NCI-H226 (cell line): ENCODE measurements at places on chromosomes 1 and 21.

- no peak for DNase-seq
These were observed 181.1 kb downstream of the IGSF21 start for GRCh38 chr1:18288722-18289121.

GRCh38 chr1:39089931-39090521 lies 63.9 kb downstream of the NDUFS5 start:
- no peak for DNase-seq

GRCh38 chr1:102435483-102435882 lies 438.8 kb upstream of the OLFM3 start:
- no peak for DNase-seq

GRCh38 chr1:225757927-225758656 lies 19.5 kb upstream of the SRP9 start:
- no peak for DNase-seq

GRCh38 chr1:84143796-84144565 lies at the start of gene PRKACB:
TSS of gene PRKACB (plus strand) at chr1:84144271. CDS start at chr1:84144362, 91 bp downstream.
- peak; percentile 35 for DNase-seq

GRCh38 chr1:12339811-12340543 lies 110.1 kb downstream of the VPS13D start:
- DNase-seq: no peak

DNA sequence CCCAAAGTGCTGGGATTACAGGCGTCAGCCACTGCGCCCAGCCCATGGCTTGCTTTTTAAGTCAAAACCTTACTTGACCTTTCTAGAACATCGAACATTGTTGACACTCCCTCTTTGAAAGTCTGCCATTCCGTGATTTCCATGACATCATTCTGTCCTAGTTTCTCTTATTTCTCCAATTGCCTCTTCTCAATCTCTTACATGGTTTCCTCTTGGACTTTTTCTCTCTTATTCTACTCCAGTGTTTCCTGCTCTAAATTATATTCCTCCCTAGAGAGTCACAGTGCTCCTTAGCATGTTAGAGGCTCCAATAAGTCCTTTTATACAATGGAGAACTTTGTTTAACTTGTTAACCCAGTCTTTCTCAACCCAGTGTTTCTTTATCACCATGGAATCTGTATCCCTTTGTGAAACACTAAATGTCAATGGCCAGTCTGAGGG lies 25.5 kb downstream of the JAM2 start:
- no peak for DNase-seq

DNA sequence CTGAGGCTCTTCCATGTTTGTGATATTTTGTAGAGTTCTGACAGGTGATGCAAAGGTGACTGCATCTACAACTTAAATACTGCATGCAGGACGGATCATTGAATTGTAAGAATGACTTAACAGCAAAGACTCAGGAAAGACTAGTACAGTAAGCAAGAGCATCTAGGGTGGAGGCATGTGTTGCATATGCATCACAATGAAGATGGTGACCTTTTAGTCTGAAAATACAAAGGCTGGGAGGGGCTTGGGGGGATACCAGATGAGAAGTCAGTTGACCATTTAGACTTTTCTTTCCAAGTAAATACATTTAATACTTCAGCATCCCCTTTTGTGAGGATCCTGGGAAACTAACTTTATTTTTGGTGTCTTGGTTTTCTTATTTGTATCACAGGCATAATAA lies 145.5 kb downstream of the NUF2 start:
- no peak for DNase-seq

- DNase-seq: no peak
These were observed 75.2 kb downstream of the NGF start for GRCh38 chr1:115262886-115263285.

DNA sequence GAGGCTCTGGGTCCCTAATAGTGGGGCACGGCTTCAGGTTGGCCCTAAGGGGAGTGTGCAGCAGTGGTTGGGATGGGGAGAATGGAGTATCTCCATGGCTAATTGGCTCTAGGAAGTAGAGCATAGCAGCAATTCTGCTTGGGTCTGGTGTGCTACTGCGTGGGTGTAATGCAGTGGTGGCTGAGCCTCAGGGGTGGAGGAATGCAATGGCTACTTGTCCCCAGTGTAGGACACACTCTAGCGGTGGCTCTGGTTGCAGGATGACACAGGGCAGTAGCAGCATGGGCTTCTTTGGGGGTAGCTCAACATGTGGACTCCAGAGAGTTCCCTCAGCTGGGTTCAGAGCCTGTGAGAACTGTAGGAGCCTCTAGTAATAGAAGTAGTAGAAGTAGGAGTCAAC lies 91.2 kb upstream of the FAM78B start:
- DNase-seq: no peak

DNA sequence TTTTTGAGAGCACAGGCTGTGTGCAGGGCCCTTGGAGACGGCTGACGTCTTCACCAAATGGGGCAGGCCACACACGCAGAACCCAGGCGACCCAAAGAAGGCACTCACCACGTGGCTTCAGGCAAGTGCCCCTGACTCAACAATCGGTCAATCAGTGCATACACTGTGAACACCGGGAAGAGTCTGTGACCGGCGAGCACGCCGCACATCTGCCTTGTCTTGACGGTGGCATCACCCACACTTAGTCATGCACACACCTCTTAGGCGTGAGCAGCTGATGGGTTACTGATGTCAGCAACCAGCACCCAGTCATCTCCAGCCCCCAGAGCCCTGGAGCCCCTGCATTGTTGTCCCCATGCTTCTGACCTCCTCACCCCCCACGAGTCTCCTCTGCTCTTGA lies 4.9 kb upstream of the LRRC3 start:
- no peak for DNase-seq

DNA sequence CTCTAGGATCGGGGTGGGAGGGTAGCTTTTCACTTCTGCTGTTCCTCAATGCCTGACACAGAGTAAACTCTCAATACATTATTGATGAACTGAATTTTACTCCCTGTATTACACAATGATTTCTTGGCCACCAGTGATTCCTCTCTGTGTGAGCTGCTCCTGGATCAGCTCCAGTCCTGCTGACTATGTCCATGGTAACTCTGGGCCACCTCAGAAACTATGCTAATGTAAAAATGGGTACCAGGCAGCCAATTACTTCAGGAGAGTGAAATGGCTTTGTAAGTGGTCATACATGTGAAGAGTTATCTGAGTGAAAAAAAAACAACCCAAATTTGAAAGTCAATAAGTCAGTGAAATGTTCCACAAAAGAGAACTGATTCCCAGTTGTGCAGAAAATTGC lies 311.0 kb downstream of the KCNH1 start:
- no peak for DNase-seq

DNA sequence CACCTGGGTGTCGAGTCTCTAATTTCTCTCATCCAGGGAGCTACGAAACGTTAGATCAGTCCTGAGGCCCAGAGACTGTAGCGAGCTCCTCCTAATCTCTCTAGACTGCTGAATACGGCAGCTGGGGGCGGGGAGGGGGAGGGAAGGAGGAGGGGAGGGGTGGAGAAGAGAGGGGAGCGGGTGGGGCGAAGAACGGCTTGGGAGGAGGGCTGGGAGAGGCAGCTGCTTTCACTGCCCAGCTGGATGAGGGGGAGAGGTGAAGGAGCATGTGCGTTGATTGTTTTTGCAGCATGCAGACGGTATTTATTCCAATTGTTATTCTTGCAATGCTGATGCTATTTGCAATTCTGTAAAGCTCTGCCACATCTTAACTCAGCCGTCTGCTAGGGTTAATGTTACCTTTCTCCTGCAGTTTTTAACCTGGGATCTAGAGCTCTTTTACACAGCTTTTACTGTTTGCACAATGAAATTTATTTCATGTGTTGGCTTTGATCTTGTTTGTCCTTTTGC lies 790 bp downstream of the DNAJC6 start:
- DNase-seq: no peak

- DNase-seq: no peak
These were observed 15.6 kb downstream of the HLX start for GRCh38 chr1:220894924-220895256.

- peak; percentile 24 for DNase-seq
These were observed 84.1 kb upstream of the VANGL1 start for GRCh38 chr1:115557715-115558114.

GRCh38 chr1:169941982-169942830 lies 48.5 kb upstream of the SCYL3 start:
- no peak for DNase-seq

- DNase-seq: no peak
These were observed 19.1 kb downstream of the PDIK1L start for GRCh38 chr1:26130695-26131094.

DNA sequence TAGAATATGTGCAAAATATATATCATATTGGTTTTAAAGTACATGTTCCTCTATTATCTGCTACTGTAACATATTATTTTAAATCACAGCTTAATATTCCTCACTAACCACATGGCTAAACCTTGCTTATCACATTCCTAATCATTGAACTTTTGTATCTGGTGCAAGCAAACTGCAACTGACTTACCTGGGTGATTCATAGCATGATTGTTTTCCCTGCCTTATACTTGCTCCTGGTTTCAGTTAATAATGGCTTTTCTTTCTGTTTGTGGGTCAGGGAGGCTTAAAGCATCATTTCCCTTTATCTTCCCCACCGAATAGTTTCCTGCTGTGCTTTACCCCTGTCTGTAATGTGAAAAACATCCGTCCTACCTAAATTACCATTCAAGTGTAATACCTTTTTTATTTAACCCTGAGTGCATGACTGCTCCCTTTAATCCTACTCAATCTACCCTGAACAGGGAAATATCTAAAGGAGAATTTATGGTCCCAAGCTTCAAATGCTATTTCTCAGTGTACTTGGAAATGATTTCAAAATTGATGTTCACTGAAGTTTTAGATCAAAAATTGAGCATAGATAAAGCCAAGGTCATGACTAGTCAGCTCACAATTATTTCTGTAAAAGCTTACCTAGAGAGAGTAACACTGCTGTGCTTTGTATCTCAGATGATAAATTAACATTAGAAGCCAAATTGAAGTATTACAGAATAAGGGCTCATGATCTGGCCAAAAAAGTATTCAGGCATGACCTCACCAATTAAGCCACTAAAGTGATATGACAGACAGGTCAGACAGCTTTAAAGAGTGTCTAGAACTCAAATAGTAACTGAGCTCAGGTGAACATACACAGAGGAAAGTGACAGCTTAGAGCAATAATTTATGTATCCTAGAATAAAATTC lies 507.1 kb downstream of the BRINP3 start:
- DNase-seq: no peak
